ENCODE measurements at places on chromosomes 4 and X.

- no peak for DNase-seq
Observed at GRCh38 chr4:41077628-41078027, 136.7 kb downstream of the APBB2 start.

DNA sequence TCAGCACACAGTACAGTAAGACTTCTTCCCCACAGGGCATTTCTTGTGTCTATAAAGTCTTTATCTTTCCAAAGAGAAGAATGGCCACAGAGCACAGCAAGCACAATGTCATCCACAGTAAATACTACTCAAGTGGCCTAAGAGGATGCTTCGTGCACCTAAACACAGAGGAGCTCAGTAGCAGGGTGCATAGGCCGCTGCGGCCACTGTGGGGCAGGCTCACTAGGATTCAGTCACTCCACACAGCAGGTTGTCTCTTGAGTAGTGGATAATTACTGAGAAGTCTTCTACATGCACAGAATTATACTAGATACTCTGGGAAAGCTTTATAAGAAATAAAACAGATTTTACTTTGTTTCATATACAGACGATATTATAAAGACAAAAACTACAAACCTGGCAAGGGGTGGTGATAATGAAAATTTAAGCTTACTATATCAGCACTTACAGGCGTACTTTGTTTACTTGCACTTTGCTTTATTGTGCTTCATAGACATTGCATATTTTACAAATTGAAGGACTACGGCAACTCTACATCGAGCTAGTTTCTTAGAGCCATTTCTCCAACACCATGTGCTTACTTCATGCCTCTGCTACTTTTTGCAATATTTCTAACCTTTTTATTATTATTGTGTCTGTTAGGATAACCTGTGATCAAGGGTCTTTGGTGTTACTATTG, 78.5 kb downstream of the PRDM5 start:
- DNase-seq, result no peak

DNA sequence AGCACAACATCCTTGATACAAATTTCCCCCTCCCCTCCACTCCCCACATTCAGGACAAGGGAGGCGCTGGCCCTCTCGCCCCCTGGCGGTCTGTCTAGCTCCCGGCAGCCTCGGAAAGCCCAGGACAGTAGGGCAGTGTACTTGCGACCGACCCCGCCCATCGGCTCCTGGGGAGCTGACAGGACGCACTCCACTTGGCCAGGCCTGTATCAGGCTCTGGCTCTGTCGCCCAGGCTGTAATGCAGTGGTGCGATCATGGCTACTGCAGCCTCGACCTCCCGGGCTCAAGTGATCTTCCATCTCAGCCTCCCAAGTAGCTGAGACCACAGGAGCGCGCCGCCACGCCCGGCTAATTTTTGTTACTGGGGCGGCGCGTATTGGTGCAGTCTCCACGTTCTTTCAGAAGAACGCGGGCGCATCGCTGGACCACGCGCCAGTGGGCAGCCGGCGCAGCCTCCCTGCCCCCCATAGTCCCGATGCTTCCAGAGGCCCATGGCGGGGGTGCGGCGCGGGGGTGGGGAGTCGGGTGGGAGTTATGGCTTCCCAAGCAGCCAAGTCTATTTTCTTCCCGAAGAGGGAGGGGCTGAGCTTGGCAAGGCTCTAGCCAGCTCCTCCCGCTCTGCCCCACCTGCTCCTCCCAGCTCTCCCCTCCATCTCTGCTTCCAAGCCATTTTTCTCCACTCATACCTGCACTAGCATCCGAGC, 7.8 kb upstream of the AKAP14 start:
- no peak for DNase-seq

DNA sequence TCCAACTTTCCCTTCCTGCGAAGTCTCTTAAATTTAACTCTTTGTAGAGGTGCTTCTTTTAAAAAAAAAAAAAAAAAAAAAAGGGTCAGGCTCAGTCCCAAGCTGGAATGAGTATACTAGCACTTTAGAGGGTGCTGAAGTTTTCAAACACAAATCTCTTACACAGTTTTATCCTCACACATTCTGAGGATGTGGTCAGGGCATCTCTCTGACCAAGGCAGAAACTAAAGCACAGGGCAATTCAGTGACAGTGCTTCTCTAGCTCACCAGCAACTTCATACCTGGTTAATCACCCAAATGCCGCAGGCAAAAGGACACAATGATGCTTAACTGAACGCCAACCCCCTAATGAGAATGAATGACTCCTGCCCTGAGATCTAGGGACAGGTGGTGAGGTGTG, 9.8 kb upstream of the PGM2 start:
- no peak for DNase-seq

DNA sequence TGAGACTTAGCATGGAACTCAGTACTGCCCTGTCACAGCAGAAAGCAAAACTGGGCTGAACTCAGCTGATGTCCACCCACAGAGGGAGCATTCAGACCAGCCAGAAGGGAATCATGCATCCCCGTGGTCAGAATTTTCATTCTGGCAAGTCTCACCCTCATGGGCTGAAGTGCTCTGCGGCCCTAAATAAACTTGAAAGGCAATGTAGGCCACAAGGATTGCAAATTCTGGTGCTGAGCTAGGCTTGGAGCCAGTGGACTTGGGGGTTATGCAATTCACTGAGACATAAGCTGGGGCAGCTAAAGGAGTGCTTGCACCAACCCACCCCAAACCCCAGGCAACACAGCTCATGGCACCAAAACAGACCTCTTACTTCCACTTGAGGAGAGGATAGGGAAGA, 494.1 kb downstream of the GABRG1 start:
- no peak for DNase-seq

- no peak for DNase-seq
Observed at GRCh38 chrX:155899366-155899765, 18.2 kb downstream of the VAMP7 start.

GRCh38 chr4:1518997-1519700, 112.9 kb upstream of the NKX1-1 start:
- no peak for DNase-seq

- no peak for DNase-seq
Observed at GRCh38 chr4:122309988-122310626, 68.7 kb upstream of the ADAD1 start.

DNA sequence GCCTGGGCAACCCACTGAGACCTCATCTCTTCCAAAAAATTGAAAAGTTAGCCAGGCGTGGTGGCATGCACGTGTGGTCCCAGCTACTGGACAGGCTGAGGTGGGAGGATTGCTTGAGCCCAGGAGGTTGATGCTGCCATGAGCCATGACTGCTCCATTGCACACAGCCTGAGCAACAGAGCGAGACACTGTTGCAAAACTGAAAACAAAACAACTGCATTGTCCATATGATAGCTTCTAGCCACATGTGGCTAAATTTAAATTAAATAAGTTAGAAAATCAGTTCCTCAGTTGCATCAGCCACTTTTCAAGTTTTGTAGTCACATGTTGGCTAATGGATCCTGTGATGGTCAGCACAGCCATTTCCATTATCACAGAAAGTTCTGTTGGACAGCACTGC, 67.9 kb downstream of the GAB1 start:
- no peak for DNase-seq
